ENCODE measurements at places on chromosomes 2 and 18. TPM values are rescaled to one million over a fixed set of nuclear protein-coding genes. Genes with fewer than 3 reads are reported as not detected.

DNA sequence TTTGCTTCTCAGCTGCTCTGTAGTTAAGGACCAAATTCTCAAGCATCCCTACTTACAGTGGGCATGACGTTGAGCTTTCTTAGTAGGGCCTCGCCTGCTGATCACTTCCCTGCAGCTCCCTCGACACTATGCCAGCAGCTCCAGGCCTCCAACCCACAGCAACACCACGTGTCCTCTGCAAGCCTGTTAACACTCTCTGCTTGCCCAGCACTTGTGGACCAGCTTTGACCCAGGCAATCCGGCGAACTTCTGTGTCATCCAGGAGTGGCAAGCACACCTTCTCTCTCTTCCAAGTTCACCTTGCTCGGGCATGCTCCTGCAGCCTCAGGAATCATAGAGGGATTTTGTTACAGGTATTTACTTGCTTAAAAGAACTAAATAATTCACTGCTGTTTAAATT is 138.6 kb upstream of the FHL2 start:
- H3K4me3 ChIP-seq: no peak overlapping the region
- no peak for DNase-seq
- peaks cover 43% of the 10 kb centered on the region for H3K27me3 ChIP-seq

DNA sequence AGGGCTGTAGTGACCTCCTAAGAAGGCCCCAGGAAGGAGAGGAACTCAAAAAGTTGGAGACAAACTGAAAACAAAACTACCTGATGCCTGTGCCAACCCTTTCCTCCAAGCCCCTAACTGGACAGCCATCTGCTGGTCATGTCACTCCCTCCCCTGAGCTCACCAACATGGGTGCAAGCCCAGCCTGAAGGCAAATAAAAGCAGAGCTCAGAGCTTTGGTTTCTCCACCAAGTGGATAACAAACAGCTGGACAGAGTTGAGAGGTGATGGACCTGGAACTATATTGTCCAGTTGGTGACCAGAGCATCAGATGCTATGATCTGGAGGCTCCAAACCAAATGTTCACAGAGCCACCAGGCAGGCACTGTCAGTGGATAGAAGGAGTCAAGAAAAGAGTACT is 34.6 kb upstream of the MAL start:
- no peaks in the 10 kb centered on the region for H3K36me3 ChIP-seq
- no peak overlapping the region for H3K4me3 ChIP-seq
- peaks cover 16% of the 10 kb centered on the region for H3K27me3 ChIP-seq
- H3K4me1 ChIP-seq: no peaks in the 10 kb centered on the region
- H3K27ac ChIP-seq: no peak overlapping the region

DNA sequence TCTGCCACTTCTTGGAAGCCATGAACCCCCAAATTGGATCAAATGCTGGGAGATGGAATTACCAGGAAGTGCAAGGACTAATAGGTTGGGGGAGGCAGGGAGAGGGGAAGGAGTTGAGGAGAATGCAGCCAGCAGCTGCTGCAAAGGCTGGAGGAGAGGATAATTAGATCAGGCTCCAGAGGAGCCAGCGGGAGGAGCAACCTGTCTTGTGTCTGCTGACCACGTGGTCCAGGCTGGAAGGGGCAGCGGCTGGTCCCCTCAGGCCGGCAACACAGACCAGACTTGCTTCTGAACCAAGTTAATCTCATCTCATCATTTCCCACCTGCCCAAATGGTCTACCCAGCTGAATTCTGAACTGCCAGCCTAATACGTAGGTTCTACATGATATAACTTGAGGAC is 68.3 kb downstream of the MRO start:
- no peak overlapping the region for H3K4me3 ChIP-seq
- no peaks in the 10 kb centered on the region for H3K36me3 ChIP-seq
- H3K27ac ChIP-seq: no peak overlapping the region
- no peak for DNase-seq

DNA sequence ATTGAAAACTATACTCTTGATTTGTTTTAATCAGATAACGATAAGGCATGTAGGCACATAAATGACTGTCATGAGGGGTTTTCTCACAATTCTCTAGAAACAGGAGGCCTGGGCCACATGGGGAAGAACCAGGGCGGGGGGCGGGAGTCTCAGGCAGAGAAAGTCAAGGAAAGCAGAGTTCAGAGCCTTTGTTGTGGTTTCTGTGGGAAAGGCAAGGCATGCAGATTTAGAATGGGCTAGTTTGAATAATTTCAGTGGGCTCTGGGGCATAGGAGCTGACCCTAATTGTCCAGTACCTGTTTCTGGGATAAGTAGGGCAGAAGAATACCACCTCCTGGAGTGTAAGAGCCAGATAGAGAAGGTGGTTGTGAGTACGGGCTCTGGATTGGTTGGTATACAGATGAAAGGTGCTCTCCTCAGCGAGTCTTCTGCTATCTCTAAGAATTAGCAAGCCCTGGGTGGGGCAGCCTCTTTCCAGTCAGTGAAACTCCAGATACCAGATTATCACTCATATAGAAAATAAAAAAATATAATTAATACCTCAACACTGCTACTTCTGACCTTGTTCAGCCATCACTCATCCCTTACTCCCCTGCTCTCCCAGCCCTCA is 41.5 kb upstream of the CYRIA start:
- H3K4me3 ChIP-seq: no peak overlapping the region
- H3K36me3 ChIP-seq: no peaks in the 10 kb centered on the region
- DNase-seq: no peak

ATL2 gene
- 62.6 TPM for total RNA-seq

Measured in IMR-90 (cell line).